A549 treated with dexamethasone at 1 μM for 4 hours (cell line): ENCODE measurements at places on chromosomes 2 and 18. TPM values are rescaled to one million over a fixed set of nuclear protein-coding genes. Genes with fewer than 3 reads are reported as not detected.

Gene SLC9A2
- total RNA-seq = 2.4 to 3.8 TPM (median 3.6 TPM) in 5 replicates

Gene ANKRD36C
- 2.9 to 4.9 TPM (median 3.5 TPM) in 5 replicates for total RNA-seq

Gene ABCG5
- total RNA-seq = 0.03 TPM in 1 of 5 replicates, not detected in the others

Gene TBR1
- total RNA-seq = 0.01 to 0.09 TPM (median 0.04 TPM) in 4 of 5 replicates, not detected in the other

Gene AQP12B
- total RNA-seq = not detected in 5 replicates

Gene CHRNA1
- not detected in 5 replicates for total RNA-seq

Gene PTH2R
- not detected in 5 replicates for total RNA-seq
